Fibroblast of upper back skin (primary cell): ENCODE measurements at places on chromosomes 4 and X.

- no peak for DNase-seq
Measured at GRCh38 chr4:114926583-114926982, 186.8 kb downstream of the NDST4 start.

DNA sequence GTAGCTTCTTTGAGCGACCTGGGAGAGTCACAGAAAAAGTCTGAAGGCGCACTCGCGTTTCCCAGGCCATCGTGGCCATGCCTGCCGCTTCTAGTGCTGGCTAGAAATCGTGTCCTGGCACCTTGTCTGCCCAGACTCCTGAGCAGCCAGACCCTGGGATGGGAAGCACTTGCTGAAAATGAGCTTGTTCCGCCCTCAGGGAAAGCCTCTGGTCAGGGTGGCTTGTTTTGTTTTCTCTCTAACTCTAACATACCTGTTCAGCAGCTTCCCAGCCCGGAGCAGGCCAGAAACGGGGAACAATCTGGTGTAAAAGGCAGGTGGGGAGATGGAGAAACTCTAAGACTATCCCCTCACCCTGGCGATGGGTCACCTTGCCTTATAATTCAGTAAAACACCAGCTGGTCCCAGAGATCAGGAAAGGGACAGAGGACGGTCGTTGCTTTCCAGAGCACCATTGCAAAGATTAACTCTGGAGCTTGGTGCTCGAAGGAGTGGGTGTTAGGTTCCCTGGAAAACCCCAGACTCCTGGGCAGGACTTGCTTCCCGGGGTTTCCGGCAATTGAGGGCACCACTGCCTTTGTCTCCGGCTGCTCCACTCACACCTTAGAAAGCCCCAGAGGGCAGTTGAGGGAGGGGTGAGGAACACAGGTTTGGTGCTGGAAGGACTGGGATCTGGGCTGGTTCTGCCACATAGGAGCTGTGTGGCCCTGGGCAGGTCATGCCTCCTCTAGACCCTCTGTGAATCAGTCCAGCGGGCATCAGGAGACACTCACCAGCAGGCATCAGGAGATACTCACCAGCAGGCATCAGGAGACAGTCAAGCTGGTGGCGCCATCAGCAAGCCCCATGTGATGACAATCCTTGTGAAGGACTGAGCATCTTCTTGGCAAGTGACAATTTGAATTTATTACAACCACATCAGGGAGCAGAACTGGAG is 4.5 kb upstream of the SH3TC1 start:
- DNase-seq, result no peak

GRCh38 chr4:20428436-20429160 is 176.9 kb downstream of the SLIT2 start:
- DNase-seq, result no peak

DNA sequence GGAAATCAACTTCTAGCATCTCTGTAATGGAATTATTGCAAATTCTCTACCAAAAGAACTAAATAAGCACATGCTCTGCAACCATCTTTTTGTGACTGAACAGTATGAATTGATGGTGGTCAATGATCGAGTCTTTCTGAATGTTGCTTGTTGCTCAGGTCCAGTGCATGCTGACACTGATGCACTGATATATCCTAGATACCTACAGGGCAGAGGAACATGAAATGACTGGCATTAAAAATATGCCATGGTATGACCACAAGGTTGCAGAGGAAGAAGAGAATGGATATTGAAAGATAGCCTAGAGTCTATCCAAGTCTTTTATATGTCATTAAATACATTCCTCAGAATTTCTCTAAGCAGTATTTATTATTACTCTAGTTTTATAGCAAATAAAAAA is 692.8 kb upstream of the TENM3 start:
- no peak for DNase-seq

DNA sequence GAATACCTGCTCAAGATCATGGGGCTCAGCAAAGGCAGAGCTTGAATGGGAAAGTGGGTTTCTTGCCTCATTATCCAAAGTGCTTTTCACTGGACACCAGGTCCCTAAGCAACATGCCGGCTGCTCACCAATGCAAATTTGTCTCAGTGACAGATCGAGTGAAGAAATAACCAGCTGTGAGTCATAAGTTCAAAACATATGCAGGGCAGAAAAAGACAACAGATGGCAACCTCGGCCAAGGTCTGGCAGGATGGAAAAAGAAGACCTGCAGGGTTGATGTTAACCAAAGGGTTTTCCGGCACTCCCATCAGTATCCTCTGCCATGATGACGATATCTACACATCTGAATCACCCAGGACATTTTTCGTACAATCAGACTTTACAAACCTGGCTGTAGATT is 124.1 kb downstream of the AFAP1 start:
- peak; percentile 56 for DNase-seq

DNA sequence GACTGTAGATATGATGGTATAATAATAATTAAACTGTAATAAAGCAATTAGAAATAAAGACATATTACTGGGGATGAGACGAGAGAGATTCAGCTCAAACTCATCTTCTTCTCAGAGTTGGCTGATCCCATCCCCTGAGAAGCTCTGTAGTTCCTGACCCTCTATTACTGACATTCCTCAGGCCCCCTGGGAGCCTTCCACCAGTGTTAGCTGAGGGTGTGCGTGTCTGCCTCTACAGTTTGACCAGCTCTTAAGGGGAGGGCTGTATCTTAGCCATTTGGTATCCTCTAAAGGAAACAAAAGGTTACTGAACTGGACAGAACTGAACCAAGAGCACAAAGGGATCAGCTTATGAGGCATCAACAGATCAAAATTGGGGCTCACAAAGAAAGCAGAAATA is 11.2 kb downstream of the FHDC1 start:
- peak; percentile 46 for DNase-seq

DNA sequence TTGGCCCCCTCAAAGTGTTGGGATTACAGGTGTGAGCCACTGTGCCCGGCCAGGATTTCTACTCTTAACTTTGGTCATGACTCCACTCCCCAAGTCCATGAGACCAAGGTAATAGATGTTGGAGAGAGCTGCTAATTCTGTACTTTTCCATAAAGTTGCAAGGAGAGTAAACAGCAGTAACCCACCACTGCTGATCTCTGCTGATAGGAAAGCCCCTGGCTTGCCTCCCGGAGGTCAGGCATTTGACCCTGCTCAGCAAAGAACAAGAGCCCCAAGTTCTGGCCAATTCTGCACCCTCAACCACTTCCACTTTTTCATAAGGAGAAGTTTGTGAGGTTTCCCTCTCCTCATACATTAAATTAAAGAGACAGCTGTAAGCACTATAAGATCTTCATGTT is 143.0 kb downstream of the RASL11B start:
- no peak for DNase-seq

DNA sequence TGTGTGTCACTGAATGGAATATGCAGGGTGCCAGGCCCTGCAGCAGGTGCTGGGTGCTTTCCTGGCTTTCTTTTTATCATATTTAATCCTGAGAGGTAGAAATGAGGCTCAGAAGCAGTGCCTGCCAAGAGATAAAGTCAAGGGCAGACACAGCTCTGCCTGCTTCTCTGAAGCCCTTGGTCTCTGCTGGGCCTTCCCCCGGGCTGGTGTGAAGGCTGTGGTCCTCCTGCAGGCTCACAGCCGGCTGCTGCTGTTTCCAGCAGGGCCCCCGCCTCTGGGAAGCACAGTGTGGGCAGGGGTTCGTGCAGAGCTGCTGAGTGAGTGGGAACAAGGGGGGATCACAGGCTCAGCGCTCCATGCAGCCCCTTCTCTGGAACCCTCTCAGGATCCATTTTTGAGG is 49.6 kb downstream of the TBC1D14 start:
- no peak for DNase-seq

GRCh38 chrX:88903989-88904718 is 157.1 kb downstream of the CPXCR1 start:
- no peak for DNase-seq

GRCh38 chr4:3391422-3391821 is 50.3 kb upstream of the HGFAC start:
- DNase-seq, result no peak

GRCh38 chr4:188975271-188975670 is 836.0 kb downstream of the TRIML1 start:
- DNase-seq, result no peak

- DNase-seq, result peak; percentile 78
Measured at GRCh38 chr4:184801781-184802696, 23.7 kb downstream of the ACSL1 start.

- DNase-seq, result no peak
Measured at GRCh38 chrX:44401151-44401550, 57.7 kb upstream of the EFHC2 start.

GRCh38 chrX:11257711-11258110 is 35.5 kb upstream of the AMELX start:
- DNase-seq, result no peak

DNA sequence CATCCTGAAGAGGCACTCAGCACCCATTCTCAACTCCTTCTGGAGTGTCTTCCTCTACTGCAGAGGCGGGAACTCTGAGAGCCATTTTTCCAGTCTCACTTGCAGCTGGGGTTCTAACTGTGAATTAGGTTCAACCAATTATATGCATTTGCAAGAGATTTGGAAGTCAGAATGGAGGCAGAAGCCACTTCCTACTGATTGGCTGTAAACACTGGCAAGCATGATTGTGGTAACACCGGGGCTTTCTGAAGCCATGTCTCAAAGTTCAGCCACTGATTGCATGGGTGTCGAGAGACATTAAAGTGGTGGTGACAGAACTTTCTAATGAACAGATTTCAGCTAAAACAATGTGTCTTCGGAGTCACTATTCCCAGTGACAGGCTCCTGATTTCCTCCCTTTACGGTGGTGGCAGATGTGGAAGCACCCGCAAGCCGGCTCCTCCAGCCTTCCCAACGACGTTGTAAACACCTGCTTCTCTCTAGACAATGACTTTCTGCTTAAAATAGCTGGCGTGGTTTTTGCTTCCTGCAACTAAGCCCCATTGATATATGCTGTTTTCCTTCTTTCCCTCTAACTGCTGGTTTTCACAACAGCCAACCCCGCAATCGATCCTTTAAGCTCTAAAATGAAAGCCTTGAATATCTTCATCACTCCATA is 92.0 kb downstream of the IRF2 start:
- no peak for DNase-seq

- DNase-seq, result no peak
Measured at GRCh38 chr4:107711831-107712230, 8.2 kb downstream of the PAPSS1 start.

DNA sequence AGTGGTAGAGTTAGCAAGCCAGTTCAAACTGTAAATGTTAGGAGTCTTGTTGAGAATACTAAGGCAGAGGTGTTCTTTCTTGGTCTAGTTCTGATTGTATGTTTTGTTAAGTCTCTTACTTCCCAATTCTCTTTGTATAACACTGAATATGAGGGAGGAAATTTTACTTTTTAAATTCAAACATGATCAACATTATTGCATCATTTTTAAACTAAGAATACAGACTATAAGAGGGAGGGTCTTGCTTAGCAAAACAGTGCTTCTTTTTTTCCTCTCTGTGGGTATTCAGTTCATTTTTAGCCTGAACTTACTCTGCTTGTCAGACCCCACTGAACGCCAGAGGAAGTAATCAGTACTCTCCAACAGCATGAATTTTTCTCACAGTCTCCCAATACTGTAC is 198.0 kb downstream of the GABRG1 start:
- DNase-seq, result no peak

- no peak for DNase-seq
Measured at GRCh38 chrX:47586043-47586787, 4.0 kb downstream of the TIMP1 start.

GRCh38 chrX:155389634-155390033 is 7.7 kb downstream of the F8A2 start:
- no peak for DNase-seq

GRCh38 chr4:188941524-188942119 is 802.4 kb downstream of the TRIML1 start:
- peak; percentile 99 for DNase-seq

GRCh38 chrX:37314531-37314930 is 34.6 kb upstream of the PRRG1 start:
- peak; percentile 19 for DNase-seq

GRCh38 chr4:62940229-62940628 is 1469.0 kb downstream of the TECRL start:
- no peak for DNase-seq

GRCh38 chrX:36909676-36910030 is 98.5 kb upstream of the FAM47C start:
- no peak for DNase-seq

- DNase-seq, result no peak
Measured at GRCh38 chrX:40094041-40094899, 3.5 kb downstream of the BCOR start.

GRCh38 chr4:188986271-188986689 is 847.0 kb downstream of the TRIML1 start:
- peak; percentile 84 for DNase-seq

- DNase-seq, result no peak
Measured at GRCh38 chrX:150197388-150197787, 165.7 kb upstream of the MAMLD1 start.

GRCh38 chrX:56746996-56747395 is 18.0 kb downstream of the NBDY start:
- no peak for DNase-seq

DNA sequence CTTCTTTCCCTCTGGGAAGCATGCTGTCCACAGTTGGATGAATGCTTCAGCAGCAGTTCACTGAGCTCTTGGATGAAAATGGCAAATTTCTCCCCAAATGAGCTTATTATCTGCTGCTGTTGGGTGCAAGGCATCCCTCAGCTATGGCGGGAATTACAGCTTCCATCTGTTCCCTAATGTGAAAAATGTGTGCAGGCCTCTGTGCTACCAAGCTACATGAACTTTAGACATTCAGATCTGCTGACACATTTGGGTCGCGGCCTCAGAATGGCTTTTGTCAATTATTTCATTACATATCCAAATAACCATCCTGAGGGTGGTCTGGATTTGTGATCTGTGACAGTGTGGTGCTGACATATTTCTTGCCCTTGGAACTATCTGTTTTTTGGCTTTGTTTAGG is 119.5 kb upstream of the SCML1 start:
- DNase-seq, result peak; percentile 85

DNA sequence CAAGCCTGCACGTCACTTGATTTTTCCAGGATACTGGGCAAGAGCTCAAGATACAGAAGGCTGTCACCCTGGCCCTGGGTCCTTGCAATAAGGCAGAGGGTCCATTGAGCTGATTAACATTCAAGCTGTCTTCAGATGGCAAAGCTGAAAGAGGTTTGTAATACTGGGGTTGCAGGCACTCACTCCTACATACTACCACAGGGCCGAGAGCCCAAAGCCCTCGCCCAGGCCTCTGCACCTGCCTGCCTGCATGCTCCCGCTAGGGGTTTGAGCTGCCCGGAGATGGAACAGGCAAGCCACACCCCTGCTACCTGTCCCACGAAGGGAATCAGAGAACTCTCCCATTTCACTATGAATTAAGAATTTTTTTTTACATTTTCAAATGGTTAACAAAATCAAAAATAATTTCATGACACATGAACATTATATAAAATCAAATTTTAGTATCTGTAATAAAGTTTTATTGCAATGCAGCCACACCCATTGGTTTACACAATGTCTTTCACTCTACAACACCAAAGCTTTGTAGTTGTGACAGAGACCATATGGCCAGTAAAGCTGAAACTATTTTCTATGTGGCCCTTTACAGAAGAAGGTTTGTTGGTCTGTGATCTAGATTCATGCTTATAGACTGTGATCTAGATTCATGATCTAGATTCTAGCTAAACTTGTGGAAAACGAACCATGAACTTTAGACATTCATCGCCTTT is 530.4 kb upstream of the IGFBP7 start:
- DNase-seq, result no peak
